Gastrocnemius medialis (tissue), 4 donors: ENCODE measurements at places on chromosomes 2 and 18.

DNA sequence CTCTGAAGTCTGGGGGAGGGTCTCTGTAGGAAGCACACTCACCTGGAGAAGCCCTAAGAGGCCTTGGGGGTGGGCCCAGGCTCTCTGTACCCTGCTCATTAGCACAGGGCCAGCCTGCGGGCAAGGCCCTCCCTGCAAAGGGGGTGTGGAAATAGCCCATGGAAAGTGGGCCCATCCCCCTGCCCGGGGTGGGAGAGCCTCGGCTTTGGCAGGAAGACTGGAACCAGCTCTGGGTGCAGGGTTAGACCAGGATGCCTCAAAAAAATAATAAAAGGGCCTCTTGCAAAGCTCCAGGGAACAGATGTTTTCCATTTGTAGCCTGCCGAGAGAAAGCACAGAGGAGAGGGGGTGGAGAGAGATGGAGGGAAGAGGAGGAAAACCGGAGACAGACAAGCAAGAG, 98.7 kb downstream of the STPG4 start:
- DNase-seq, result no peak

DNA sequence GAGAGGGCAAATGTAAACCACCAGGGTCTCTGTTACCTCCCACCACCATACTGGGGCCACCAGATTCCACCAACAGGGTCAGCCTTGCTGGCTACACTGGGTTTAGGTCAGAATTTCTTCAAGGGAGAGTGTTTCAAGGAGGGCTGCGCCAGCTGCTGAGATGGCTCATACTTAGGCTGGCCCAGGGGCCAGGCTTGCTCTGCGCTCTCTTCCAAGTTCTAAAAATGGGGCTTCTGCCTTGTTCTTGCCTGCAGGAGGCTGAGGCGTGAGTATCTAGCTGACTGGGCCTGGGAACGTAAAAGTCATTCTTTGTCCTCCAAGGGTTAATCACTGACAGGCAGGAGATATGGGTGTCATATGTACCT, 28.1 kb downstream of the MRPL33 start:
- no peak for DNase-seq

DNA sequence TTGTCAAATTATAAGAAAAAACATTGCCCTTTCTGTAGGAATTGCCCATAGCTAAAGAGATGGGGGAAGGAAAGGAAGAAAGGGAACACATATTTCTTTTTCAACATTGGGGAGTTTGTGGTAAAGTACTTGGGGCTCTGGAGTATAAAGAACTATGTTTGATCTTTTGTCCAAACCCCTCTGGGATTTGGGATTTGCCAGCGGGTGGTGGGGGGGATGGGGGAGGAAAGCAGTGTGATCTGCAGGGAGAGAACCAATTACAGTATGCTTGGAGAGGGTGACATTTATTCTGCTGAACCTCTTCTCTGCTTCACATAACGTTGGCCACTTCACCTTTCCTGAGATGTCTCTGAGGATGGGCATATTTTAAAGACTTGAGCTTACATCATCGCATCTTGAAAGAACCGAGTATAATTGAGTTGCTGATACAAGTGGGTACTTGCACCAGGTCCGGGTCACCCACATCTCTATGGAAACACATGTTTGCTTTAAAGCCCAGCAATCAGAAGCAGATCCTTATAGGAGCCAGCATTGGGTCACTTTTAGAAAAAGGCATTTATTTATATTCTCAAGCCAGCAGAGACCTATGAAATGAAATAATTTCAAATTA, 73.1 kb downstream of the SPATS2L start:
- no peak for DNase-seq

GRCh38 chr2:178401994-178402437, 49.0 kb downstream of the PRKRA start:
- DNase-seq, result no peak

DNA sequence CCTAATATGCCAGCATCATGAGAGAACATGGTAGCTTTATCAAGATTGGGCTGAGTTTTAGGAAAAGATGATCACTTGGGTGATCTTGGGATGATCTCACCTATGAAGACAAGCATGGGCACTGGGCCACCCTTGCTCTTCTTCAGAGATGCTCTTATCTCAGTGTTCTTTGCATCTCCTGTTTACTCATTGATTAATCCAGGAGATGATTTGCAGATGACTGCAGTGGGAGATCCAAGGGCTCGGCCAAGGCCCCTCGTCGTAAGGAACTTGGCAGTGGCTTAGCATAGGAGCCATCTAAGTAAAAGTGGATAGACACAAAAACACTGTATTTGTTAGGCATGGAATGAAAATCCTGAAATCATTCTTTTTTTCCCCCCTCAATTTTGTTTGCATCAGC, 228.4 kb downstream of the FHOD3 start:
- no peak for DNase-seq

DNA sequence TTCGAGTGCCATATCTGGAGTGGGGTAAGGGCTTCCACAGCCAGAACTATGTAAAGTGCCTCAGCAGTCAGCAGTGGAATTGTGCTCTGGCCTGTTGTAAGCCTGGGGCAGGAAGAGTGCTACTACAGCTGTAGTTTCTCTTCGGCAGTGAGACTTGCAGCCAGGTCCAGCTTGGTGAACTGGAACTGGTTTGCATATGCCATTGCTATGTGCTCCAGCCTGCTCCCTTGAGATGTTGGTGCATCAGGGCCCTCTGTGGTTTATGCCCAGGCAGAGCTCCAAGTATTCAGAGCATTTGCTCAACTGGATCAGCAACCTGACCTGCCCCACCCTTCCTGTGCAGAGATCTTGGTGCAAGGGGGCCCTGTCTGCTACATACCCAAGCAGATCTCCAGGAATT, 47.8 kb downstream of the ZNF804A start:
- DNase-seq, result no peak
